ENCODE measurements at places on chromosomes 4 and X.
A peak's percentile ranks its signal among the peaks of the same experiment; 100 is the strongest.

DNA sequence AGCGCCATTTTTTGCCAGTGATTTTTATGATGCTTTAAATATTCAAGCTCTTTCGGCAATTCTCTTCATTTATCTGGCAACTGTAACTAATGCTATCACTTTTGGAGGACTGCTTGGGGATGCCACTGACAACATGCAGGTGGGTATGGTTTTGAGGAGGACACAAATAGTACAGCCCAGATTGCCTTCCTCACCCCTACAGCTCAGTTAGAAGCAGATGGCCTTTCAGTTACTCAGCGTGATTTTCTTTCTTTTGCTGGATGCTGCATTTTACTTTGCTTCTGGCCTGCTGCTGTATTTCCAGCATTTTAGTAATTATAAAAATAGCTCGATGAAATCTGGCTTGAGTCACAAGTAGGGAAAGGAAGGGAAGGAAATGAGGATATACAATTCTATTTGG is 114.7 kb downstream of the SLC4A4 start:
- no peak for DNase-seq

- DNase-seq, result no peak
Observed at GRCh38 chrX:149877636-149878035, 3.3 kb upstream of the MAGEA8 start.

DNA sequence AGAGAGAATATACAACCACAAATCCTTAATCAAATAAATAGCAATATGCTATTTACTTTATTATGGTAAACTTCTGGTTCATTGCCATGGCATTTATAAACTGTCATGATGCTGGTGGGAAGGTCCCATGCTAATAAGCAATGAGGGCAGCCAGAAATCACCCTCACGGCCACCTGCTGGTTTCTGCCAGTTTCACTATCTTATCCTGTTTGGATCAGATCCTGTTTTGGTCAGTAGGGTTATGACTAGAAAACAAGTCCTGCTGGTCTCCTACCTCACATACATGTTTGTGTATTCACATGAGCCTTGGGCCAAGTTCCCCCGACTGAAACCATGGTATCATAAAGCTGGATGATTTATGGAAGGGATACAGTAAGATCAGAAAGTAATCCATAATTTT is 28.1 kb downstream of the XAGE5 start:
- DNase-seq, result no peak

DNA sequence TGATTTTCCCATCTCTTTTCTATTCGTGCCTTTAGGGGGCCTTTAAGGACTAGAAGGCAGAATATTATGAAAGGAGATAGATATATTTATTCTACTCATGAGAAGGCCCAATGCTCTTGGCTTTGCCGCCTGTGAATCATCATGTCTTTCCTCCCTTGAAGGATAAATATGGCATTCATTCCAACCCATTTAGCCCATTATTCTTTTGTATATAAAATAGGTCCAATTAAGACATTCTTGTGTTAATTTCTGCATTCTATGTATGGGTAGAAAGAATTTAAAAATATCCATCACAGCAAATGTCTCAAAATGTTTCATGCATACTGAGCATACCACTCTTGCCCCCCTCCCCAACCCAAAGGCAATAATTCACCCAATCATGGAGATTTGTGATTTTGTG is 115.1 kb downstream of the AFF2 start:
- no peak for DNase-seq

DNA sequence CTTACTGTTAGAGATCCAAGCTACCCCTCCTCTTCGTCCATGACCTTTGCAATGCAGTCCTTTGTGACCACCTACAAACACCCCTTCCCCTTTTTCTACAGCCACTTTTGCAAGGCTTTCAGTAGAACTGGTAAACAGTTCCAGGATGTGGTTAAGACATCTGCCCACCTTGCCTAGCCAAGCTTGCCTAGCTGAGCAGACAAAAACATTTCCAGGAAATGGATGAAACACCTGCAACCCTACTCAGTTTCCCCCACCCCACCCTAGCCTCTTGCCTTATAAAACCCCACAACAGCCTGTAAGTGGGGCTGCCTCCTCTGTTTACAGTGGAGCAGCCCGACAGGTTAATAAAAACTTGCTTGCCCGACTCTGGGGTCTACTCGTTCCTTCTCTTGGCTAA is 133.8 kb downstream of the ZC4H2 start:
- DNase-seq, result no peak

DNA sequence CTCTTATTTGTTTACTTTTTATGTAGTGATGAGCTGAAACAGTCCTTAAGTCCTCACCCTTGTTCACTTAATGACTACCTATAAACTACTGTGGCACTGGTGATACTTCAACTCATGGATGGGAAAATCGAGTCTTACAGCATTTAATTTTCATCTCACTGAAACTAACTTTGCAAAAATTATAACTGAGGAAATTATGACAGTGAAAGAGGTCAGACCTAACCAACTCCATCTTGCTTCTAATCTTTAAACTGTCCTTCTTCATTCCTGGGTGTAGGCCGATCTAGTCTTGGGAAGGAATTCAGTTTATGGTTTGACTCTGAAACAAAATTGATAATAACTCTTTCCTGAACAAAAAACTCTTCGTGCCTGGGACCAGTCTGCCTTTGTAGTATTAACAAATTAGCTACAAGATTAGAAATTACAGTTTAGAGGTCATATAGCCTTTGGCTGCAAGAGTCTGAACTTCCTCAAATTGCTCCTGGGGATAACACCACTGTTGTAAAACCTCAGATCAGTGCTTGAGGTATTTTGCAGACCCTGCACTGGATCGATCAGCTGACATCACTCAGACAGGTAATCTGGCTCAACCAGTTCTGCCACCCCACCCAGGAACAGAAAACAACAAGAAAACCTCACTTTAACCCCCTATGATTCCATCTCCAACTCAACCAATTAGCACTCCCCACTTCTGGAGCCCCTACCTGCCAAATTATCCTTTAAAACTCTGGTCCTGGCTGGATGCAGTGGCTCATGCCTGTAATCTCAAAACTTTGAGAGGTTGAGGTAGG is 995.7 kb upstream of the PRKX start:
- DNase-seq, result peak; percentile 3

DNA sequence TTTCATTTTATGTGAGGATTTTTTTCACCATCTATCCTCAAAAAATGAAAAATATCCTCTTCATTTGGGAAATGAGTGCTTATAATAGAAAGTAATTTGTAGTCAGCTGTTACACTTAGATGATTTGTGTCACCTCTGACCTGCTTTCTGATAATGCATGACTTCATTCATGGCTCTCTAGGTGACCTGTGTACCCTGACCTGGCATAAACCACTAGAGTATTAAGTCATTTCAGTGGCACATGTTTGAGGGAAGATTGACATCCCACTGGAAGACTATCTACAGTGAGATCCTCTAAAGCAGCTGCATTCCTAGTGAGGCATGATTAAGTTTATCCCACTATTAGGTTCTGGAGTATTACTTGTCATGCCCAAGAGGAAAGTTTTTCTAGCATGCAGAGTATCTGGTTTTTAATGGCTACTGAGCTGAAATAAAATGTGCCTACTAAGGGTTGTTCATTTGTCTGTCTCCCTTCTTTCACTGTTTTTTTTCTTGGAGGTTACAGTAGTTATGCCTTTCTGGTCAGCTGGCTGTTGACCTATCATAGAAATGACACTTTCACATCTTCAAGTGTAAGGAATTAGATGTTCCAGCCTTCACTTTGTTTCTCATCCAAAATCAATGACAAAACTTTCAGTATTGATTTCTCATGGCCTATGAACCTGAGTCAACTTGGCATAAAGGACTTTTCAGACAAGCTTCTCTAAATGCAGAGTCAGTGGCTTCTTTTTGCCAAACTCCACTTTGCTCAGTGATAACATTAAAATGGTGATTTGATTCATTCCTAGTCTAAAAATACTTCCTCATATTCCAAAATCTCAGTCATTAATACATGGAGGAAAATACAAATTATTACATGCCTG is 33.1 kb downstream of the TET2 start:
- no peak for DNase-seq

DNA sequence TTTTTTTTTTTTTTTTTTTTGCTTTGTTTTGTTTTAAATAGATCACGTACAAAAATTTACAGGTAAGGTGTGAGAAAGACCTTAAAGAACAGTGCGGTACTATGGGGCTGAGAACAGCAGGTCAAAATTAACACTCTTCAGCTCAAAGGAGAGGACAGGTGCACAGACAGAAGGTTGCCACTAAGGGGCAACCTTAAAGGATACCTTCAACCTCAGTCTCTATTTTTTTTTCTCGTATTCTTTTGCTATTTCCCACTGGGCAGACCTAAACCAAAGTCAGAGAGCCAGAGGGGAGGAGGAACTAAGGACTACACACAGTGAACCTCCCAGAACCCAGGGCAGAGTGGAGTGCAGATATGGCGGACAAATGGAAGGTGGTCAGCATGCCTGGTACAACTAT is 1984.3 kb upstream of the IGFBP7 start:
- no peak for DNase-seq

- DNase-seq, result no peak
Observed at GRCh38 chrX:19800821-19801374, 86.5 kb downstream of the SH3KBP1 start.

DNA sequence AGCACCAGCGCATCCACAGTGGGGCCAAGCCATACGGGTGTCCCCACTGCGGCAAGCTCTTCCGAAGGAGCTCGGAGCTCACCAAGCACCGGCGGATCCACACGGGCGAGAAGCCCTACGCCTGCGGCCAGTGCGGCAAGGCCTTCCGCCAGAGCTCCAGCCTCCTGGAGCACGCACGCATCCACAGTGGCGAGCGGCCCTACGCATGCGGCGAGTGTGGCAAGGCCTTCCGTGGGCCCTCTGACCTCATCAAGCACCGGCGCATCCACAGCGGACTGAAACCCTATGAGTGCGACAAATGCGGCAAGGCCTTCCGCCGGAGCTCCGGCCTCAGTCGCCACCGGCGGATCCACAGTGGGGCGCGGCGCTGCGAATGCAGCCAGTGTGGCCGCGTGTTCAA is 13.6 kb downstream of the ZNF275 start:
- DNase-seq, result no peak

- DNase-seq, result no peak
Observed at GRCh38 chr4:187141101-187141500, 417.4 kb upstream of the FAT1 start.

GRCh38 chrX:141814213-141814857 is 23.8 kb upstream of the MAGEC3 start:
- no peak for DNase-seq

- DNase-seq, result no peak
Observed at GRCh38 chr4:33537527-33537926, 2706.8 kb downstream of the ARAP2 start.

- DNase-seq, result no peak
Observed at GRCh38 chrX:9048801-9049200, 14.9 kb upstream of the FAM9B start.

DNA sequence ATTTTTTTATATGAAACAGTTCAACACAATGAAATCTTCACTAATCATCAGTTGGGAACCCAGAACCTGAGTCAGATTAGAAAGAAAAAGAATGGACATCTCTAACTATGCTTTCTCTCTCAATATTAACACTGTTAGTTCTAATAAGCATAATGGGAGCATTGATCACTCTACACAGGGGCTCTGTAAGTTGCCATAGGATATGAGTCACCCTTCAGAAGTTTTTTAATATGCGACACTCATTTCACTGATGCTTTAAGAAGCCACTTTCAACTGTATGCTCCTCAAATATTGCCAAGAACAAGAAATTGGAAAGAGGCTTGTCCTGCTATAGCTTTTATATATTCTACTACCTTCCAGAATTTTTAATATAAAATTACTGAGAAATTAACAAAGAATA is 187.0 kb downstream of the AASDH start:
- DNase-seq, result no peak

- DNase-seq, result no peak
Observed at GRCh38 chr4:25031077-25031621, 403 bp upstream of the LGI2 start.

DNA sequence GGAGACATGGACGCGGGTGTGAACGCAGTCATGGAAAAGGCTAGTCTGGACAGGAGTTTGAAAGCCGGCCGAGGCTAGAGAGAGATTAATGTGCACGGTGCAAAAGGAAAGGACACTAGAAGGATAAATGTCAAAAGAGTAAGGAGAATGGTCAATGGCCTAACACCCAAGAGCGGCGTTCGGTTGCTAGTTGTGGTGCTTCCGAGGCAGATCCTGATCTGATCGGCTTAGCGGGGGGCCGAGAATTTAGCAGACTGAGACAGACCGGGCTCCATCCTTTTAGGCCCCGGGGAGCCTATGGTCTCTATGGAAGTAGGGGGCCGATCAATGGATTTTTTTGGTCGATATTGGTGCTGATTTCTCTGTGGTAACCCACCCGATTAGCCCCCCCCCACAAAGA is 6.9 kb downstream of the GAGE10 start:
- no peak for DNase-seq

DNA sequence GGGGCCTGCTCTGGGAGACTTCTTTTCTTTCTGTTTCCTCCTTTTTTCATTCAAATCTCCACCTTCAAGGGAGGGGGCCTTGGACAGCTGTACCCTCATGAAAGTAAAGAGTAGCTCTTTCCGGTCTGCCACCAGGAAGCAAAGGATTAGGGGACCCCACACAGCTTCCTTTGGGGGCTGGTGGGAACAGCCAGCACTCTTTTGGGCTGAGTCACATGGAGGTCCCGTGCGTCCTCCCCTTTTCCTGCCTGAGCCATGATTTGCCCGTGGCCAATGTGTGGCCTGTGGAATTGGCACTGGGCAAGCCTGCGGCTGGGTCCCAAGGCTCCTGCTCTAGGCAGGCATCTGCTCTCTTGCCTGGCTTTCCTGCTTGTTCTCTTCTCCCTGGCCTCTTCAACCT is 65.5 kb downstream of the FHDC1 start:
- peak; percentile 16 for DNase-seq

DNA sequence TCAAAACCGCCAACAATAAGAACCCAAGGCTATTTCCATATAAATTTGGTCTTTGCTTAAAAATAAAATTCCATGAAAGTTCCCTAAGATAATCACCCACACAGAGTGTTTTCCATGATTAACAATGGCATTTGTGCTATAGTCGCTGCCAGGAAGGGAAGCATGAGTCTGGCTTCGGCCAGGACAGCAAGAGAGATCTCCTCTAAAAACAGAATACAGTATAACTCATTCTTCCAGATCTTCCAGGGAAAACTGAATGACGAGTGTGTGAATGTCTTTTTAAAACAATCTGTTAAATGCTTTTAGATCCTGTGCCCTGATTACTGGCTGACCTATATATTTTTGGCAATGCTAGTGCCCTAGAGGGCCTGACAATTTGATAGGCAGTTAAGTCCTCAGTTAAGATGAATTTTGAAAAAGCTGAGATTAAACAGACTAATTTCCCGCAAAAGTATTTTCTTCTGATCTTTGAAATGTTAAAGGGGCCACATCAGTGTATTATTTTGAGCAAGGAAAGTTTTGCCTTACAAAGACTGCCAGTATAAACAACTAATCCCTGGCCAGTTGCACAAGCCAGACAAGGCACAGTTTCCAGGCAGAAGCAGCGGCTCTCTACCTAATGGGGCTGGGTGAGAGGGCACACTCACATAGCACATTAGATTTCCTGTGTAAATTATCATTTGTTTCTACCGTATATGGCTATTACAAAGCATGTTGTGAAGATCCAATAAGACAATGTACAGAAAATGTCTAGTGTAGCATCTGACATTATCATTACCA is 127.3 kb downstream of the DCHS2 start:
- DNase-seq, result no peak

Data from Kasumi-1 (cell line).